T-helper 2 cell (primary cell): ENCODE measurements at places on chromosomes 1 and 21.

DNA sequence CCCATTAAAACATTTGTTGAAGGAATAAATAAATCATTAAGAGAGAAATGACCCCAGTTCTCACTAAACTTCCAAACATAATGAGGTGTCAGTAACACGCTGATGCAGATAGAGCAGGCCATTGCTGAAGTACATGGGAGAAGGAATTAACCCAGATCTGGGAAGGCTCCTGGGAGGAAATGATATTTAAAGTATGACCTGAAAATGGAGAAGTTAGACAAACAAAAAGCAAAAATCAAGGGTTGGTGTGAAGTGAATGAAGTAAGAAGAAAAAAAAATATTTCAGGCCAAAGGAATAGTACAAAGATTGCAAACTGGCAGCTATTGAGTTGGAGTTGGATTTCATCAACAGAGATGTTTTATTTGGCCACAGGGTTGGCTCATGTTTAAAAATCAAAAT is 71.4 kb downstream of the RGS2 start:
- DNase-seq, result no peak

GRCh38 chr1:195766709-195767108 is 841.5 kb downstream of the KCNT2 start:
- no peak for DNase-seq

GRCh38 chr1:3912809-3913685 is 13.0 kb upstream of the C1orf174 start:
- DNase-seq, result no peak

DNA sequence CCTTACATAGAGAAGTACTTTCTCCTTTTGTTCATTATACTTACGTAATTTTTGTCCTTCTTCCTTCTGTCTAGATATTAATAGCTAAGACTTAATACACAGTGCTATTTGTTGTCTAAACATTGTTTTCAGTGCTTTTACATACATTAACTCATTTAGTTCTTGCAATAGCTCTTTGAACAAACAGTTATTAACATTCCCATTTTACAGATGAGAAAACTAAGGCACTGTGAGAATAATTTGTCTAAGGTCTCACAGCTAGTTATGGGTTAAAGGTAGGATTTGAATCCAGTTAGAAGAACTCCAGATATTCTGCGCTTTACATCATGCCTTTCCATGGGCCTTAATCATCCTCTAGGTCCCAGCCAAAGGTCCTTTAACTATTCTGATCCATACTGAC is 19.6 kb downstream of the CCDC17 start:
- no peak for DNase-seq

DNA sequence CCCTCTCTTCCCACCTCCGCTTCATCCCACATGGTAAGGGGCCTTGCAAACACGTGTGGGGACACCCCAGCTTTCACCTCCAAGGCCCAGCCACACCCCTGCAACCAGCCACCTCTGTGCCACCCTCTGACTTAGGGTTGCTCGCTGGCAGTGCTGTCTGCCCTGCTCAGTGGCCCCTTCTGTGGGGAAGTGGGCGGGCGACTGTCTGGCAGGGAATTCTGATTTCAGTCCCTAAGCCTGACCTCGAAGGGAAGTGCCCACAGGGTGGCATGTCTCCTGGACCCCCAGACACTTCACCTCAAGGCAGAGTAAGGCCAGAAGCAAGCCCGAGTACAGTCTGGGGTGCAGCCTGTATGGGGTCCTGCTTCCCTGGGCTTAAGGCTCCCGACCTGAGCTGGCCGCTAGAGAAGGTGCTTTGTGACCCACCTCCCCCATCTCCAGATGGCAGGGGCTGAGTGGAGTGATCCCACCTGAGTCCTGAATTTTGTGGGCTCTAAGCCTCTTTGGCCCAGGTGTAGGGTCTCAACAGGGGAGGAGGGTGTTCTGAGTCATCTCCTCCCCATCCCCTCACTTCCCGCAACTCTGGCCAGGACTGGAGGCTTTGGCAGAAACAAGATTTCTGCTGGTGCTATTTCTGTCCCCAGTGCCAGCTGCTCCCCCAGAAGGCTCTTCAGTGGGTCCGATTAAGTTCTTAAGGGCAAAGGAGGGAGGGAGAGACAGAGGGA is 7.0 kb downstream of the RD3 start:
- no peak for DNase-seq
